ENCODE measurements at places on chromosomes 11 and 22.

DNA sequence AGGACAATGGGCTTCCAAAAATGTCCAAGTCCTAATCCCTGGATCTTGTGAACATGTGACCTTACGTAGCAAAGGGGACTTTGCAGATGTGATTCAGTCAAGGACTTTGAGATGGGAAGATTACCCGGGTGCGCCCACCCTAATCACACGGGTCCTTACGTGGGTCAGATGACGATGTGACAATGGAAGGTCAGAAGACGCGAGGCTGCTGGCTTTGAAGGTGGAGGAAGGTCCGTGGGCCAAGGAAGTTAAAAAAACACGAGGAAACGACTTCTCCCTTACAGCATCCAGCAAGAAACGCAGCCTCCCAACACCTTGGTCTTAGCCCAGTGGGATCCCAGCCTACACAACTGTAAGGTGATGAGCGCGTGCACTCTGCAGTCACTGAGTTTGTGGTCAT is 860.1 kb downstream of the TBC1D22A start:
- DNase-seq = no peak

GRCh38 chr11:103953797-103954486 is 82.5 kb upstream of the DDI1 start:
- no peak for DNase-seq

GRCh38 chr11:11572386-11572785 is 49.4 kb downstream of the GALNT18 start:
- no peak for DNase-seq

- DNase-seq = peak; percentile 58
These were observed 10.4 kb upstream of the SREBF2 start for GRCh38 chr22:41822317-41823057.

GRCh38 chr11:94046796-94047195 is 25.6 kb downstream of the HEPHL1 start:
- peak; percentile 8 for DNase-seq
